Psoas muscle (tissue), 8 donors: ENCODE measurements at places on chromosomes 3 and 15.

- DNase-seq = no peak
Measured at GRCh38 chr3:77096145-77096544, 56.2 kb downstream of the ROBO2 start.

DNA sequence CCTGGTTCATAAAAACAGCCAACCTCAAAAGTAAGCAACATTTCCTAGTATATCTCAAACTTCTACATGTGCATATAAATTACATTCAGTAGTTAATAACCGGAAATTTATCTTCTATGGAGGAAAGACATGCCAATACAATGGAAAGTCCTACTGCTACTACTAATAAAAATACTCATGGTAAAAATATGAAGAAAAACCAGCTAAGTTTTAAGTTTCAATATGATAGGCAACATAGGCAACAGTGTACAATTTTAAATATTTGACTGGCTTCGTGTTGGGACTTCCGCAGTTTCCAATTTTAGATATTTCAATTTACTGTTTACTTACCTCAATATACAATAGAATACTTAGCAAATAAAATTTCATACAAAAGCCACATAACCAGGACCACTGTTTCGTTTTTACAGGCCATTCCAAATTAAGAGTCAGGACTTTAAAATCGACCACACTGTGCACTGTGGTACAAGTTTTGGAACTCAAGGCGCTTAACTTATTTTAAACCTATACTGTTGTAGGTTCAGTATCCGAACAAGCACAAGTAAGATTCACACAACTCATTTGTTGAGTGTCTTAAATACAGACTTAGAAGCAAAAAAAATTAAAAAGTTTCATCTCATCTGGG is 2.9 kb downstream of the NAA50 start:
- no peak for DNase-seq

DNA sequence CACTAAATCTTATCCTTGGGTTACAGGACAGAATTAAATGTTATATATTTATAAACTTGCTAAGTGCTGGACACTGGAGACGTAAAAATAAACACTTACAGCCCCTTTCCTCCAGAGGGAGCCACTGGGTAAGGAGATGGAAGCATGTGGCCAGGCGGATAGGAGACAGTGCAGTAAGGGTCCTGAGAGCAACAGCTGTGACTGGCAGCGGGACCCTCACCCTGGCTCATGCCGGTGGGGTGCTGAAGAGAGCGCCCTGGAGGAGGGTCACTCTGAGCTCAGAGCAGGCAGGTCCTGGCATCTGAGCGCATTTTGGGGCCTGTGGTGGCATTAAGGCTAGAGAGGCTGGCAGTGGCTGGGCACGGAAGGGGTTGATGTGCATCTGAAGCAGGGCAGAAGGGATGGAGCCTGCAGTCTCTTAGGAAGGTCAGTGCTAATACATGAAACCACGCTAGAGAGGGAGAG is 16.0 kb downstream of the SEC61A1 start:
- no peak for DNase-seq

DNA sequence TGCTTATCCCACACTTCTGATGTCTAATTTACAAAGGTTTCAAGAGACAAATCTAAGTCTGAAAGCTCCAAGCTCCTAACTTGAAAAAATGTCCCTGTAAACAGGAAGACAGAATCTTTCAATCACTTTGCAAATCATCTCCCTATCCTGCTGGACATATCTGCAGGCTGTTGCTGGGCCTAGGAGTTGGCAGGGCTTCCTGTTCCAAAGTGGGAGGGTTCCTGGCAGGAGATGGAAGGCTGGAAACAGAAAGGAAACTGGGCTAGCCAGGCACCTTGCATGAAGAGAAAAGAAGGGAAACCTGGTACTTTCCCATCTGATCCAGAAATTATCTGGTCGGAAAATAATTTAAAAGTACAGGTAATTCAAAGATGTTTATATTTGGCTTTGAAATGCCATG is 227.3 kb upstream of the IL12A start:
- DNase-seq = no peak

DNA sequence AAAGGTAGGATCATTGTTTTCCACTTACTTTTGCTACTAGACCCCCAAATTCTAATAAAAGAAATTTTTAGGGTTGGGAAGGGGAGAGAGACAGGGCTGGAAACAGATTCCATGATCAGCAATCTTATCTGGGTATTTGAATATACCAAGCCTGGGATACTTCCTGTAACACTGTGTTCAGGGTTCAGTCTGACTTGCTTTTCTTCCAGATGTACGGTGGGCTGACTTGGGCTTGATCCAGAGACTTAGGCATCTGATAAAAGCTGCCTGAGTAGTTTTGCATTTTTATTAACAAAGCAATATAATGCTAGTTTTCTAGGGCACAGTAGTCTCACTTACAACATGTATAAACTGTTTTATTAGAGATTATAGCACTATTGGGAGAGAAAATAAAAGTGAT is 49.2 kb downstream of the KCNMB2 start:
- no peak for DNase-seq

DNA sequence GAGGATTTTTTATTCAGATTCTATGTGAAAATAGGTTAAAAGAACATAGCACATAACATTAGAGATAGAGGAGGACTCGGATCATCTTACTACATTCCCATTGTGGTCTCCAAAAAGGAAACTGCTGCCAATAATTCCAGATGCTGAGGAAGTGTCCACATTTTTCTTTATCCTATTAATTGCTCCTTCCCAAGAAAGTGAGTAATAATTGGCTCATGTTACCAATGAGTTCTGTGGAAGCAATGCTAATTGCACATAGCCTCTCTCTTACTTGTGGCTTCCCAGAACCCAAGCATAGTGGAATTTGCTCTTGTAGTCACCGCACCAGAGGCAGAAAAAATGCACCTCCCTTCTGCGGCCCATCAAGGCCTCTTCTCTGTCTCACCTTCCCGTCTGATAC is 208.4 kb downstream of the PLOD2 start:
- no peak for DNase-seq

DNA sequence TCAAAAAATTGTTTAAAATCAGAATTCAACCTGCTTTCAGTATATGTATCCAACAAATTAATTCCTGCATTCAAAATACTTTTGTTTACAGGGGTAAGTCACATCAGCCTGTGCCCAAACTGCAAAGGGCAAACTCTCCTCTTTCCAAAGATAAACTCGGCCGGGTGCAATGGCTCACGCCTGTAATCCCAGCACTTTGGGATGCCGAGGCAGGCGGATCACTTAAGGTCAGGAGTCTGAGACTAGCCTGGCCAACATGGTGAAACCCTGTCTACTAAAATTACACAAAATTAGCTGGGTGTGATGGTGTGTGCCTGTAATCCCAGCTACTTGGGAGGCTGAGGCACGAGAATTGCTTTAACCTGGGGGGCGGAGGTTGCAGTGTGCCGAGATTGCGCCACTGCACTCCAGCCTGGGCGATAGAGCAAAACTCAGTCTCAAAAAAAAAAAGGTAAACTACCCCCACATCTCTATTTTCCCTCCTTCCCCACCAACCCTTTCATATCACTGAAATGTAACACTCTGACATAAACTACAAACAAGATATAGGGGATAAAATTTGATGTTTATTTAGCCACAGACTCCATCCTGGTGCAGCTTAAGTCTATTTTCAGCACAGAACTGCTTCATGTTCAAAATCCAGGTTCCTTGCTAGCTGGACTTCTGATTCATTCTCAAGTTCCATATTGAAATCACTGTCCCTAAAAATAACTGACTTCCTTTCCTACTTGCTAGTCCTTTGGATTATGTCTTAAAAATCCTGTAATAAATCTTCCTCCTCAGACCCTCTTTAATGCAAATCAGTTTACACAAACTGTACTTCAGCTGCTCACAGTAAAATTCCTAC is 15.4 kb downstream of the UBP1 start:
- DNase-seq = peak; percentile 55

GRCh38 chr3:190086191-190086590 is 34.5 kb downstream of the P3H2 start:
- no peak for DNase-seq

GRCh38 chr15:69185706-69186105 is 25.3 kb downstream of the GLCE start:
- no peak for DNase-seq

GRCh38 chr3:177382944-177383343 is 185.7 kb upstream of the TBL1XR1 start:
- no peak for DNase-seq
